Activated CD8-positive, alpha-beta T cell treated with anti-CD3 and anti-CD28 coated beads for 36 hours (primary cell): ENCODE measurements at places on chromosomes 2 and 18.

- DNase-seq = no peak
Measured at GRCh38 chr2:170530284-170530745, 184.8 kb upstream of the SP5 start.

- no peak for DNase-seq
Measured at GRCh38 chr2:176642074-176642473, 372.8 kb downstream of the MTX2 start.

- no peak for DNase-seq
Measured at GRCh38 chr2:55986700-55987440, 63.3 kb upstream of the EFEMP1 start.

GRCh38 chr2:219028141-219028540, 13.2 kb downstream of the CFAP65 start:
- no peak for DNase-seq

DNA sequence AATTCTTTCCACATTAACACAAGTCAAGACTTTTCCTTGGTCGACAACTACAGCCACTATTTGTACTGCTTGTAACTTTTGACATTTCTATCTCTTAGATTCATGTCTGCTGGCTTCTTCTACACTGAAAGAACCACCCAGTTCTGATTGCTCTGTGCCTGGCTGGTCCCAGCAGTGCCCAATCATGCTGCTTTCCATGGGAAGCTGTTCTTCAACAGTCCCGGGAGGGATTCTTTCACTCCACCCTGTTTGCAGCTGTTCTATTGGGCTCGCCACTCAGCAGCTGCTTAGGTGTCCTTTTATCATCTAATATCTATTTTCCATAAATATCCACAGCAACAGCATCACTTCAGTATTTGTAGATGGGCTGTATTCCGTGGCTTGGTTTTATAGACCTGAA, 471.1 kb upstream of the SMIM21 start:
- DNase-seq = no peak

DNA sequence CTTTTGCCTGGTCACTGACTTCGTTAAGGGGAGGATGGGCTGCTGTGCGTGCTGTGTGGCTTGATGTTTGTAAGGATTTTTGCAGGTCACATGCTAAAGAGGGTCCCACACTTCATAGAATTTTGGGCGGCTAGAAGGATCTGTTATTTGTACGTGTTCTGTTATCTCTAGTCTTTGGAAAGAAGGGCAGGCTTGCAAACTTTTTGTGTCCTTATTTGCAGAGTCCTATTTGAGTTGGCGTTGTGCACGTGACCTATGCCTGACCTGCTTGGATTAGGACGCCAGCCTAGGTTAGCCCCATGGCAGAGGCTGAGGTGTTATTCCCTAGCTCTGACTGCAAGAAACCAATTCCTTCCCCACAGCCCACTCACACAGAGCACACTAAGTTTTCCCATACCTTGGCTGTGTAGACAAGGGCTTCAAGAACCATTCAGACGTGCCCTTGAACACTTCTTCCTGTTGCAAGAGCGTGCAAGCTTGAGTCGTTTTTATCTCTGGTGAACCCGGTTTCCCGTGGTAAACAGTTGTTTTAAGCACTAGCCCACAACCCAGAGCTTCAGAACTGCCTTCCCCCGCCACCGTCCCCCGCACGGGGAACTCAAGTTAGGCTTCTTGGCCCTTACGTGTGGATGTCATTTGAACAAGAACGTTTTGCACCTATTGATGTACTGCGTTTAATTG, 94.6 kb downstream of the LDLRAD4 start:
- DNase-seq = peak; percentile 49

GRCh38 chr2:72945450-72946019, 28.2 kb downstream of the EMX1 start:
- DNase-seq = no peak

- DNase-seq = no peak
Measured at GRCh38 chr2:106758901-106759497, 127.0 kb downstream of the ST6GAL2 start.

DNA sequence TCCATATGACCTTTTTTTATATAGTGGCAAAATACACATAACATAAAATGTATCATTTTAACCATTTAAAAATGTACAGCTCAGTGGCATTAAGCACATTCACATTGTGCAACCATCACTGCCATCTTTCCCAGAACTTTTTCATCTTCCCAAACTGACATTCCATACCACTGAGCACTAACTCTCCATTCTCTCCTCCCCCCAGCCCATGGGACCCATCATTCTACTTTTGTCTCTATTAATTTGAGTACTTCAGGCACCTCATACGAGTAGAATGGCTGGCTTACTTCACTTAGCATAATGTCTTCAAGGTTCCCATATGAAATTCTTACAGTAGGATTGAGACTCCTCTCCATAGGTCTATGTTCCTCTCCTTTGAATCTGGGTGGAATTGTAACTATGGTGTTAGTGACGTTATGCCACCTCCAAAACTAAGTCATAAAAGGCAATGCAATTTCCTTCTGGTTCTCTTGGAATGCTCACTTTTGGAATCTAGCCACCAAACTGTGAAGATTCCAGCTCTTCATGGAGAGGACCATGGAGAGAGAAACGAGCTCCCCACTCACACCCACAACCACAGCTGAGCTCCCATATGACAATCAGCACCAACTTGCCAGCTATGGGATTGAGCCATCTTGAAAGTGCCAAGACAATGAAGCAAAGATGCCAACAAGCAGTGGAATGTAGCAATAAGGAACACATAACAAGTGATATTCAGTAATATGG, 9.8 kb upstream of the DNAJC27 start:
- DNase-seq = no peak

DNA sequence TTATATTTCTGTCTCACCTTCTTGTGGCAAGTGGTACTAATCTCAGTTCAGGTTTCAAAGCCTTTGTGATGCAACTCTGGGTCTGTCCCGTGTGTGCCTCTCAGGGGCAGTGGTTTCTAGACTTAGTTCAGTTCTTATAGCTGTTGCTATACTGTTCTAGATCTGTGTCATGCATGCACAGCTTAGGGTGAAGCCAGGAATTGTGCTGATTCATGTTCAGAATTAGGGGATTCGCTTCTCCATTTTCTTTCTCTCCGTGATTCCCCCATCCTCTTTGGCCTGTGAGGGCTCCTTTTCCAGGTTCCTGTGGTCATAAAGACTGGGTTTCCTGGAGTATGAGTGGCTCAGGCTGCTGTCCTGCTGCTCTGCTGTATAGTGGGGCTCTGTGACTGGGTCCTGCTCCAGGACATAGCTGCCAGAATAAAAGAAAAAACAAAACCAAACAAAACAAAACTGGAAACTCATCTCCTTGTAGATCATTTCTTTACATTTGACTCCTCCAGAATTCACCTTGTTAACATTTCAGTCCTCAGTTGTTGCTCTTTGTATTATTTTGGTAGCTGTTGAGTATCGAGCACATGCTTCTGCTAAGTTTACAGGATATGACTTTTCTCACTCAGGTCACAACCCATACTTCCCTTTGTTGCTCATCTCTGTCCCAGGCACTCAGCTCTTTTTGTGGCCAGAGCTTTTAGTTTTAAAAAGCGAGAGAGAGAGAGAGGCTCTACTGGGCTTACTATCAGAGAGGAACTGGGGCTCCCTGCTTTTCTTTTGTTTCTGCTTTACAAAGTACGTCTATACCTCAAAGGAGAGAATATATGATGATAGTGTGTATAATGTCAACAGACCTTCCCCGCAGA, 34.2 kb downstream of the CERS6 start:
- DNase-seq = peak; percentile 81

- no peak for DNase-seq
Measured at GRCh38 chr2:96505231-96505889, at the start of gene NEURL3. Gene NEURL3, minus strand, starts transcription at chr2:96505357. Its CDS starts 71 bp downstream, at chr2:96505286.

DNA sequence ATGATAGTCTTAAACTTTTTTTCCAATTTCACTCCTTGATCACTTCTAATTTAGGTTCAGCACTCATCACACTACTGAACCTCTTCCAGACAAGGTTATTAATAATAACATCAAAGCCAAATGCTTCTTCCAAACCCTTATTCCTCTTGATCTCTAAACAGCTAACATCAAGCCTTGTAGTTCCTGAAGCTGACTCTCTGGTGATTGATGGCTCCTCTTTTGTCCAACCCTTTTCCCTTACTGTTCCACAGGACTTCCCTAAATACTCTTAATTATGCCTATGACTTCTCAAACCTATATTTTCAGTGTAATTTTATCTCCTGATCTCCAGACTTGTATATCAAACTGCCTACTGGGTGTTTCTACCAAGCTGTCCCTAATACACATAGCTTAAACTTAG, 83.9 kb downstream of the FAM228A start:
- no peak for DNase-seq

DNA sequence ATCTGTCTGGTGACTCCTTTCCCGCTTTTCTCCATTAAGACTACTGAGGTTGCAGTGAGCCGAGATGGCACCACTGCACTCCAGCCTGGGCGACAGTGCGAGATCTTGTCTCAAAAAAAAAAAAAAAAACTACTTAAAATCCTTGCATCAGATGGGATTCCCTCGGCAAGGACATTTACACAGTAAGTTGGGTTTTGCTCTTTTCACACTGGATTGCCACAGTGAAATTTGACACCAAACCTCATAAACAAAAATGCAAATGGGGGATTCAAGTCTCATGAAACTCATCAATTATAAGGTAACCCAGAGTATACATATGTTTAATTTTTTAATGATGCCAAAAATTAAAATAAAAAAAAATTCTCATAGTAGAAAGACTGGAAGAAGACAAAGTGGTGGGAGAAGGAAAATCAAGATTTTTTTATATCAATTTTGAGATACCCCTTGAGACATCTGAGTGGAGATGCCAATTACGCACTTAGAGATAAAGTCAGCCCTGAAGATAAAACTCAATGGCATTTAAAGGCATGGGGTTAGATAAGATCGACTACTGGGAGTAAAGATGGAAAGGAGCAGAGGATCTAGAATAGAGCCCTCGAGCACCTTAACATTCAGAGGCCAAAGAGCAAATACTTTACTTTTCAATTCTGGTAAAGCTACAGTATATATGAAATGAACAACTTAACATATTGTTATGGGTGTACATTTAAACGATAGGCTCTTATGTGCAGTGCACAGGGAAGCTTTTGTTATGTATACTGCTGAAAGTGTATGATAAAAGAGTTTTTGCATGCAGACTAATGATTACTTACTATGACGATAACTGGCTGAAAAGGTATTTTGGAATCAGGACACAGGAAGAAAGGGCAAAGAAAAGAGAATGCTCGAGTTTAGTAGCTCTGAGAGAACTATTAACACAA, 37.6 kb downstream of the CHMP3 start:
- DNase-seq = no peak

GRCh38 chr18:13410471-13410870, 191.9 kb downstream of the LDLRAD4 start:
- DNase-seq = no peak

- peak; percentile 1 for DNase-seq
Measured at GRCh38 chr2:127053731-127054603, 53.0 kb downstream of the BIN1 start.

DNA sequence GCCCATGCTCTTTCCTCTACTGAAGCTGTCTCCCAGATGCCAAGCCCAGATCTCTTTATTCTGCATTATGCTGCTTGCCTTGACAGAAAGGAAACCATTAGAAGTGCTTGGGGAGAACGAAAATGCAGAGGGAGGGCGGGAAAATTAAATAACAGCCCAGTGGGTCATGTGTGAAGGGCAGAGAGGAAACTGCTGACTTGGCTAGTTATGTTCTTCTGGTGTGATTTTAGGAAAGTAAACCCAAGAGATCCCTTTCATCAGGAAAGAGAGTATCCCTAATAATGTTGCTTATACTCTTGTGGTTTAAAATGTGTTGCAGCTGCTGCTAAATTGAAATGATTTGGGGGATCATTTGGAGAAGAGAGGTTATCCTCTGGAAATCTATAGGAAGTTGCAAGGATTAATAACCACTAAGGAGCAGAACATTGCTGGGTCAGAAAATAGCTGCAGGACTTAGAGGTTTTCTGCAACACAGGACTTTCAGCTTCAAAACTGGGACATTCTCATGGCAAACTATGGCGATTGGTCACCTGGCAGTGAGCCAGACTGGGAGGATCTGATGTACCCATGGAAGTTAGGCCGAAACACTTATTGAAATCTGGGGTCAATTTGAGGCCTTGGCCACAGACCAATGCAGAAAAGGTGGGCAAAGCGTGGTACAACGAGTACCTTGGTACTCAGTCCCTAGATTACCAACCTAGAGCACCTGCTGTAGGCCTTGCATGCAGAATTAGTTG, 172.2 kb downstream of the TMEM247 start:
- no peak for DNase-seq

- no peak for DNase-seq
Measured at GRCh38 chr2:142236181-142236580, 105.4 kb upstream of the LRP1B start.

DNA sequence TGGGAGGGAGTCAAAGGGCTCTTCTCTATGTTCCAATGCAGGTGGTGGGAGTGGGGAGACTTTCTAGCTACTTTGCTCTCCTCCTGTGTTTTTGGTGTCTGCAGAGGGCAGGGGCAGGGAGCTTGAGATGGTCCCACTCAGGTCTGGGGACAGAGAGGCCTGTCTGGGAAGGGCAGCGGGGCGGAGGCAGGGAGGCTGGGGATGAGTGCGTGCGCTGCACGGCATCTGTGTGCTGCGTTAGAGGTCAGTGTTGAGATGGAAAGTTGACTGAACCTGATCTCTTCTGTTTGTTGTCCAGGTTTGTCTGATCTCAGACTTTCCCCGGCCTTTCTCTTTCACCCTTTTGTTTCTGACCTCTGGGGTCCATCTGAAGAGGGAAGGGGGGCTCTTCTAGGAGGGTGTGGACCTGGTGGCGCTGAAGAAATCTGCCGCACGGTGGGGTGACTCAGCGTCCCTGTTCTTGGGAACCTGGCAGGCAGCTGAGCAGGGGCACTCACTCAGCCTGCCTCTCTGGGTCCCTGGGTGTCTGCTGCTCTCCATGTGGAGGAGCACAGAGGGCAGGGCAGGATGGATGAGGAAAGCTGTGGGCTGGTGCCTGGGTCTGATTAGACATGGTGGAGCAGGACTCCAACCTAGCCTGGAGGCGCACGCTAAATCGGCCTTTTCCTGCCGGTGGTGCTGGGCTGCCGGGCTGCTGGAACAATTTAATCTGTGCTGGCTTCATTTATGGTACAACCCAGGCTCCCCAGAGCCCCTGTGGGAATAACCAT, 24.1 kb downstream of the IGFBP2 start:
- no peak for DNase-seq

- DNase-seq = no peak
Measured at GRCh38 chr18:25433590-25433989, 81.6 kb upstream of the ZNF521 start.

GRCh38 chr2:46978723-46979122, 63.1 kb upstream of the MCFD2 start:
- DNase-seq = peak; percentile 74
